ENCODE measurements at places on chromosomes 12 and 14.

DNA sequence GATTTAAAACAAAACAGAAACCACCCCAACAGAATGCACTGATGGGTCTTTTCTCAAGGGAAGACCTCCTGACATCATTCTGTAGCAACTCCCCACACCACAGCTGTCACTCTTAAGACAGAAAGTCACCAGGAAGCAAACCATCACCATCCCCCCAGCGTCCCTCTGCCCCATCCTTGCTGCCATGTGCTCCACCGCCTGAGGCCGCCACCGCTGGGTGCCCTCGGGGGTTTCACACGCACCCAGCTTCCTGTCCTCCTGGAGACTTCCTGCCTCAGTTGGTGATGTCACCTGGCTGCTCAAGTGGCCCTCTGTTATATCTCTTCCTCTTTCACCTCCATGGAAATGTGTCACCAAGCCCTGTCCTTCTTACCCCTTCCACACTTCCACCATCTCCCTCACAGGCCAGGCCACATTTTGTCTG is 71.4 kb upstream of the GPR68 start:
- peak; percentile 76 for DNase-seq

GRCh38 chr12:48105321-48105866 is 485 bp downstream of the SENP1 start:
- peak; percentile 44 for DNase-seq

- no peak for DNase-seq
These were observed 23.7 kb downstream of the MFAP5 start for GRCh38 chr12:8638951-8639350.

DNA sequence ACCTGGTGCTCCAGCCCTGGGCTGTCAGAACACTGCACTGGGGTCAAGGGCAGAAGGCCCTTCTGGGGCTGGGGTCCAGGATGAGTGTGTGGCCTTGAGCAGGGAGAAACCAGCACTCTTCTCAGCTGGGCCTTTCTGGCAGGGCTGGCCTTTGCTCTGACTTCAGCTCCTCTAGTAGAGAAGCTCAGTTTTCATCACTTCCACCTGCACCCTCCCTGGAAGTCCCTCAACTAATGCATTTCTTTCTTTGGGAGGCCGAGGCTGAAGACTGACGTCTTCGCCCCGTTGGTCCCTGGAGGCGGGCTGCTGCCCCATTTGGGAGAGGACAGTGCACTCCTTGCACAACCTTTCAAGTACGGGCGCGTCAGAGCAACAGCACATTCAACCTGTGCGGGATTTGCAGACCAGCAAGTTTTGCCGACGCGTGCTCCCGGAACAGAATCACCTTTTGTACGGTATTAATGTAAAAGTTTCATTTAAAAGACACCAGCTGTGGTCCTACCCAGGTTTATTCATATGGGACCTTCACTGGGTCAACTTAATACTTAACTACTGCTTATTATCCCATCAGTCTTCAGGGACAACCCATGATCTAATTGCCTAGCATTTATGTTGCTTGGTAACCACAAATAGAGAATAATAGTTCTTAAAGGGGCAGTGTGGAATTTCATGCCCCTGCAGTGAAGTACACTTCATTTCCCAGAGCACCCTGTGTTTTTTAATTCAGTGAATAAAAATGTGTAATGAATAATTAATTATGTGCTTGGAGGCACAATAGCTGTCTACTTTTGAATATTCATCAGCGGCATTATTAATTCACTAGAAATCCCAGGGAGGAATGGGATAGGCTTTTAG is 134.8 kb upstream of the VRK1 start:
- DNase-seq = no peak

- no peak for DNase-seq
These were observed 8.9 kb downstream of the DPPA3 start for GRCh38 chr12:7719946-7720730.

DNA sequence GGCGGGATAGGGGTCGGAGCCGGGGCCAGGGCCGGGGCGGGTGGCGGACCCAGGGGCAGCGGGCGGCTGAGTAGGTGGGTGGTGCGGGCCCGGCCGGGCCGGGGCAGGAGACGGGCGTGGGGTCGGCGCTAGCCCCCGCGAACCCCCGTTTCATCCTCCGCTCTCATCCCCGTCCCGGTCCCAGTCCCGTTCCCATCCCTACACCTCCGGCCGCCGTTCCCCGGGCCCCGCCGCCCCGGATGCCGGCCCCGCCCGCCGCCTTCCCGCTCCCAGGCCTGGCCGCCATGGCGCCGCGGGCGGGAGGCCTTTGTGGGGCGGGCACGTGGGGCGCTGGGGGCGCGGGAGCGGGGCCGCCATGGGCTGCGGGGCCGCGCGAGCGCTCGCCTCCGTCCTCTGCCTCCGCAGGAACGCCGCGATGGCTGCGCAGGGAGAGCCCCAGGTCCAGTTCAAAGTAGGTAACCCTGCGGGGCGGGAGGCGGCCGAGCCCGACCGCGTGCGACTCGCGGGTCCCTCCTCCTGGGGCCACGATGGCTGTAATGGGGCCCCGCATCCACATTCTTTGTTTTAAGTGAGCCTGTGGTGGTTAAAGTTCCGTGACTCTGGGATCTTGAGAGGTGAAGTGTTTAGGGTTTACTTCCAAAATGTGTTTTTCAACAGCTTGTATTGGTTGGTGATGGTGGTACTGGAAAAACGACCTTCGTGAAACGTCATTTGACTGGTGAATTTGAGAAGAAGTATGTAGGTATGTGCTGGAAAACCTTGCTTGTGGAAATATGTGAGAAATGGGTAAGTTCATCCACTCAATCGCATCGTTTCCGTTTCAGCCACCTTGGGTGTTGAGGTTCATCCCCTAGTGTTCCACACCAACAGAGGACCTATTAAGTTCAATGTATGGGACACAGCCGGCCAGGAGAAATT is 572 bp downstream of the RAN start:
- peak; percentile 48 for DNase-seq

GRCh38 chr12:56931474-56931978 is 2.7 kb downstream of the SDR9C7 start:
- no peak for DNase-seq

DNA sequence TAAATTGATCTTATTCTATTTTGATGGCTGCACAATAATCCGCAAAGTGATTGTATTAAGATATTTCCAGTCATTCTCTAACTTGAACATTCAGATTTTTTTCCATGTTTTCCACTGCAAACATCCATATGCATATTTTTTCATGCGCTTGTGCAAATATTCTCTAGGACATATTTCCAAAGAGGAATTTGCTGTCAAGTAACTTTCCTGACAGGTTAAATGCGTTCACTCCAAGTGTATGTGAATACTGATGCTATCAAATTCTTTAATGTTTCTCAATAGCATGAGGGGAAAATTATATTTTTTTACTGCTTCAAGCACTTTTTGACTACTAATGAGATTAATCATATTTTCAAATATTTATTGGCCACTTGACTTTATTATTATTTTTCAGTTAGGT is 135.3 kb upstream of the LGR5 start:
- DNase-seq = no peak

DNA sequence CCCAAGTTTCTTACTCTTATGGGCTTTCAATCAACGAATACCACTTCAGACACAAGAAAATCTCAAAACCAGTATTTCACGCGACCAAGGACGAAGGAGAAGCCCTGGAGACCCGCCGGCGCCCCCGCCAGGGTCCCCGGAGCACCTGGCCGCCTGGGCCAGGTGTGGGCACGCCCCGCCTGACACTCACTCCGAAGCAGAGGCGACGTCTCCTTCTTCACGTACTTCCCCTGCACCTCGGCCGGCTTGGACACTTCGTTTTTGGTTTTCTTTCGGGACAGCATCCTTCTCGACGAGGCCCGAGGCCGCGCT is 466 bp downstream of the SAV1 start:
- DNase-seq = peak; percentile 17

DNA sequence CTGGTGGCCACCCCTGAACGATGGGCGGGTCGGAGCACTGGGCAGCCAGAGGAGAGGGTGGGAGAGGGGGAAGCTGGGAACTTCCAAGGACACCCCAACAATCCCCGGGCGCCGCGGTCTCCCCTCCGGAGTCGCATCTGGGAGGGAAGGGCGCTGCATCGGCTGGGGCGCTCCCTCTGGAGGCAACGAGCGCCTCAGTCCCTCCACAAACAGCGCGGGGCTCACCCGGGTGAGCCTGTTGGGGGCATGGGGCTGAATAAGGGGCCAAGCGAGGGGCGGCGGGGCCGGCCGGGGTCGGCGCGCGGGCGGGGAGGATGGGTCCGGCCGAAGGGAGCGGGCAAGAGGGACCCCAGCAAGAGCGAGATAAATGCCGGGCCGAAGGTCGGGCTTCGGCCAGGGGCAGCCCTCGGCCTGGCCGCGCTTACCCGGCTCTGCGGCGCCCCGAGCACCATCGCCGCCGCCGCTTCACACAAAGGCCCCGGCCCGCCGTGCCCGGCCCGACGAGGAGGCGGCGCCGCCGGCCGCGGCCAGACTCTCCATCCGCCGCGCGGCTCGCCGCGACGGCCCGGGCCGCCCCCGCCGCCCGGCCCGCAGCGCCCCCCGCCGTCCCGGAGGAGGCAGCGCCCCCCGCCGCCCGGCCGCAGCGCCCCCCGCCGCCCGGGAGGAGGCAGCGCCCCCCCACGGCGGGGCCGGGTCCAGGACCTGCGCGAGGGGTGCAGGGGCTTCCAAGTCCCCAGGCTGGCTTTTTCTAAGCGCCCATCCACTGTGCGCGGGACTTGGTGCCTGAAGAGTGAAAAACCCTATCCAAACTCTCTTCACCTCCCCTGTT is at the start of gene ZBTB39:
ZBTB39 (minus strand) TSS at position 567 of the 829 bp plus-strand sequence. CDS start 1,629 bp downstream, outside the sequence.
- peak; percentile 60 for DNase-seq

GRCh38 chr12:57810450-57810849 is 8.1 kb downstream of the AVIL start:
- no peak for DNase-seq

DNA sequence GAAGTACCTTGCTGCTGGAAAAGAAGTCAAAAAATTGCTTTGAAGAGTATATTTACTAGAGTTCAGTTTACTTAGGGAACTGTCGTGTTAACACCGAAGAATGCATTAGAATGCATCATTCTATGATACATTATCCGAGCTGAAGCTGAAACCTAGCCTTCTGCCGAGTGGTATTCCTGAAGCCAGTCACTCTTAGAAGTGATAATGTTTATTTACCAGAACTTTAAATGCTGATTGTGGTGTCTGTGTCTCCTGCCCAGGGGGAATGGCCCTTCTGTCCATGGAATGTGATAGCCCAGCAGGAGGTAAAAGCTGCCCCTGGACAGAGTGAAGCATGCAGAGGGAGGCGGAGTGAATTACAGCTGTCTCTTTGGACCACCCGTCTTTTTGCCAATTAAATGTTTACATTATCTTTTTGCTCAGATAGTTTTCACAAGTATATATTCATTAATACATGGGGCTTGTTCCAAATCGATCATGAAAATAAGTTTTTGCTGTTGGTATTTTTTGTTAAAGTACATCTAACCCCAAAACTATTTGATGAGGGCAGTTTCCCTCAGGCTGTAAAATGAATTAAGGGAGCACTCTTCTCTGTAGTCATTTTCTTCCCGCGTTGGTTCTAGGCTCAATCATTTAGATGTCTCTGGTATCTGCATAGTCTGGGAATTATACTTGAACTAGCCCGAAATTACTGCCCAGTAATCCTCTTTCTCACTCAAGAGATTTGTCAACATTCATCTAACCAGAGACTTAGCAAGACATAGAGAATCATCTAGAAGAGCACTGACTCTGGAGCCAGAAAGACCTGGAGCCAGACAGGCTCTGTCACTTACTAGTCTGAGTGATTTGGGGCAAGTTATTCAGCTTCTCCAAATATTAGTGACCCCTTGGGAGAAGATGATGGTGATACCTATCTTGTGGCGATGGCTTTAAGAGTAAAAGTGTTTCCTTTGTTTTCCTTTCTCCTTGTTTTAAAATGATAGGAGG is 147.6 kb downstream of the CRADD start:
- DNase-seq = no peak

GRCh38 chr14:75909630-75910029 is 72.2 kb downstream of the TGFB3 start:
- no peak for DNase-seq

DNA sequence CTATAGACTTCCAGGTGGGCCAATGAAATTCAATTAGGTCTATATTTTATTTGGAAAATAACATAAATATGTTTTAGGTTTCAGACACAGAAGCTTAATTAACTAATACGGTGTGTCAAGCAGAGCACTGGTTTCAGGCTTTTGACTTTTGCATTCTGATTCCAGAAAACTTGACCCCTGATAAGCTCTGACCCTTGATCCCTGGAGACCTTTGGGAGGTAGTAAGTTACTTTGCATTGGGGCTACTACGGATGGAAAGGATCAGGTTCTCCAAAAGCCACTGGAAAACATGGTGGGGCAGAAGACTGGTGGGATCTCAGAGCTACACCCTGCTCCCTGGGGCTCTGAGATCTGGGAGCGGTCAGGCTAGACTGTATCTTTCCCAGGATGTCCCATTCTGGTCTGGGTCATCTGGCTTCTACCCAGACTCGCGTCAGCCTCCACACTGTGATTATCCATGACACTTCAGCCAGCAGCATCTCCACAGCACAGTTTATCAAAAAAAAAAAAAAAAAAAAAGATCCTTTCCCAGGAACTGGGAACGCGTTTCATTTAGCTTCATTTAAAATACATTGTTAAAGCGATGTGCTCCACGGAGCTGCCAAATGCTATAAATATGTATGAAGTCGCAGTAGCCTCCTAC is 17.8 kb upstream of the EMP1 start:
- DNase-seq = no peak

Measured in activated gamma-delta T cell (primary cell).